ENCODE measurements at places on chromosomes 6 and 20.

- DNase-seq, result no peak
These were observed 34.5 kb downstream of the SHLD1 start for GRCh38 chr20:5784735-5785134.

- no peak for DNase-seq
These were observed 30.6 kb upstream of the ULBP3 start for GRCh38 chr6:150099546-150099945.

DNA sequence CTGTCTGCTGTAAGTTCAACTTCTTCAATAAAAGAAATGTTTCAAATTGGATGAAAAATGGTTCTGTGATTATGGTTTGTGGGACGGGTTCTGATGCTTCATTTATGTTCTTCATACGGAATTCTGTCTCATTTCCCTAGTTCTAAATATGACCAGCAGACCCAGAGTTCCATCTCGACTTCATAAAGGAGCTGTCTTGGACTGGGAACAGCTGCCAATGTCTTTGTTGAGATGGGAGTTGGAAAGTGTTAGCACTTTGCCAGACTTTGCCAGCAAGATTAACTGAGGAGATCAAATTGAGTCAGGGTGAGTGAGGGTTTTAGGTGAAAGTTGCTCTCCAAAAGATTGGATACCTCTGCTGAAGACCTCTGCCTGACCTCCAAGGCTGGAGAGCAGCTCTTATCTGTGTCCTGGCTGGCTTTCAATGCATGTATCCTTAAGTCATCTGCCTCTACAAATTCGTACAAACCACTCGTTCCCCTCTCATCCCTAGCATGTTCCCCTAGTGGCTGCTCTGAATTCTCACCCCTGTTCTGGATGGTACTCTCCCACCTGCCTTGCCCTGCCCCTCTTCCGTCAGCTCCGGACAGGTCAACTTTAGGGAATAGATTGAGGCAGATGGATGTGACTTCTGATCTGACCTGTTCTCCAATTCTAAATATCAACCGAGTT is at the start of gene EFCAB8:
Gene EFCAB8 (plus strand): TSS at position 223 of the 672 bp plus-strand sequence. CDS start 4,870 bp downstream, outside the sequence.
- no peak for DNase-seq

GRCh38 chr6:152636021-152636608 is 1.0 kb downstream of the SYNE1 start:
- no peak for DNase-seq

DNA sequence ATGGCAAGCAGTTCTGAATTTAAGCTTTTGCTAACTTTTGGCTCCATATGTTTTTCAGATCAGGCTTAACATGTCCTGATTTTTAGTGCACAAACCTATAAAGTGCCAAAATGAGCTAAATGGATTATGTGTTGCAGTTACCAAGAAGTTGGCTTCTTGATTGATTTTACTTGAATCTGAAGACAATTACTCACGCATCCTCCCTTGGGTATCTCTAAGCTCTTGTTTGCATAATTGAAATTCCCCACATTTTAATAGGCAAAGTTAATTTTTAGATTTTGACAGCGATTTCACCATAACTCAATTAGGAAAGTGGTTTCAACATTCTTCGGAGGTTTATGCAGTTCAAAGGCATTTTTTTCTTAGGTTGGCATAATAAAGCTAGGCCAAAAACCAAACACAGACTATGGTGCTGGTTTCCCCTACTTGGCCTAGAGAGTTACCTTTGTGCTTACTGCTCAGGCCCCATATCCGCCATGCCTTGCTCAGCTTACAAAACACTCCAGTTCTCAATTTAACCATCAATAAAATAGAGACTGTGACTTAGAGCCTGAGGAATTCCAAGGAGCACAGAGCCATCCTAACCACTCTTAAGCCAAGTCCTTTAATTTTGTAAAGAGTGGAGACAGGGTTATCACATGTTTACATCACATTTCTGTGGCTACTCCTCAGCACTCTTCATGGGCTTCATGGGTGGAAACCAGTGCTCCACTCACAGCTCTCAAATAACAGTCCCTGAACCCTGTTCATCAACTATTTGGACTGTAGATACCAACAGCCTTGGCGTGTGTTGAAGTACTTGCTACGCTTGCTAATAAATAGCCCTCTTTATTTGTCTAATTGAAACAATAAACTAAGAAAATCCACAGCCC is 32.1 kb downstream of the LAMA4 start:
- DNase-seq, result no peak

DNA sequence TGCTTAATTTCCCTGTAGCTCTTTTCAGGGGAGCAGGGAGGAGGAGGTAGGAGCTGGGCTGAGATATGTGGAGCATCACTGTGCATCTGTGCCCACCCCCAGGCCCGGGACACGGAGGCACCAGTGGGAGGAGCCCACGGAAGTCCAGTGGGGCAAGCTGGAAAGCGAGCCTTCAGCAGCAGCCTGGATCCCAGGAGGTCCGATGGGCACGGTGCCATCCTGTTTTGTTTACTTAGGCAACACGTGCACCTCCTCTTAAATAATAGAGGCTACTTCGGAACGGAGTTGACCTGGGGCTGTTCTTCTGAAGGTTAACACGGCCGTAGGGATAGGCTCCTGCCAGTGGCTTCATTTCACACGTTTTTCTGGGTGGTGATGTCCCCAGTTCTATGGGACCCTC is 51.6 kb downstream of the CDH4 start:
- DNase-seq, result no peak

GRCh38 chr6:113870917-113871316 is 13.8 kb downstream of the MARCKS start:
- no peak for DNase-seq

DNA sequence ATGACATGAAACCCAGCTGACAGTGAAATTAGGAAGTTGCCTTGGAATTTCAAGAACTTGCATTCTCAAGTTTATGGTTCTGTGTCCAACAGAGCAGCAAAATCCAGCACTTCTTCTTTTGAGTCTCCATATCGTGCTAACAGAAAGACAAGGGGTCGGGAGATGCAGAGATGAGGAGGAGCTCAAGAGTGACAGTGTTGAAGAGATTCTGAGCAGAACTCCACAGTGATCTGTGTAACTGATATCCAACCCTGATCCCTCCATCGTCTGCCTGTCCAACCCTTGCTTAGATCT is 21.2 kb upstream of the BTN1A1 start:
- DNase-seq, result no peak

DNA sequence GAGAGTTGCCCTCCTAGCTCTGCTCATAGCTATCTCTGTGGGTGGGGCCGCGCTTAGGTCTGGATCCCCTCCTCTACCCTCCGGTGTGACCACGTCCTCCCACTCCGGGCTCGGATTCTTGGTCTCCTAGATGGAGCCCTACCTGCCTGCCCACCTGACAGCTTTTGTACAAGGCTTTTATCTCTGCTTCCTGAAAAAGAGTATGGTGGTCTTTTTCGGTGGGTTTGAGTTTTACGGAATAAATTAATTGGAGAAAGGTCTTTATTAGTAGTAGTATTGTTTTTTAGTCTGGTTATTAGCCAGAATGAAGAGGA is 773 bp downstream of the SMAP1 start:
- DNase-seq, result no peak

GRCh38 chr6:18530201-18530600 is 143.1 kb downstream of the RNF144B start:
- no peak for DNase-seq

- DNase-seq, result no peak
These were observed 24.6 kb downstream of the USP45 start for GRCh38 chr6:99490608-99491007.

DNA sequence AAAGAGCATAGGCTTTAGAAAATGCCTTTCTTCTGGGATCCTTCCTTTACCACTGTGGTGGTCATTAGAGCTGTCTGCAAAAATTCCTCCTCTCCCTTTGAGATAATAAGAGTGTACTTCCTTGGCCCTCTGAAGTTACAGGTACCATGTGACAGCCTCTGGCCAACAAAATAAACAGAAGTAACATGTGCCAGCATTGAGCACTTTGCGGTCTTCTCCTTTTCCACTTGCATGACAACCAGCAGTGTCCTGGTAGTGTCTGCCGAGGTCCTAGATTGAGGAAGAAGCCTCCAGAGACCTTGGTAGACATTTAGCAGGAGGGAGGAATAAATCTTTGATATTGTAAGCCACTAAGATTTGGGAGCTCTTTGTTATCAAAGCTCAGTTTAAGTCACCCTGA is 87.5 kb upstream of the ARID1B start:
- DNase-seq, result no peak

DNA sequence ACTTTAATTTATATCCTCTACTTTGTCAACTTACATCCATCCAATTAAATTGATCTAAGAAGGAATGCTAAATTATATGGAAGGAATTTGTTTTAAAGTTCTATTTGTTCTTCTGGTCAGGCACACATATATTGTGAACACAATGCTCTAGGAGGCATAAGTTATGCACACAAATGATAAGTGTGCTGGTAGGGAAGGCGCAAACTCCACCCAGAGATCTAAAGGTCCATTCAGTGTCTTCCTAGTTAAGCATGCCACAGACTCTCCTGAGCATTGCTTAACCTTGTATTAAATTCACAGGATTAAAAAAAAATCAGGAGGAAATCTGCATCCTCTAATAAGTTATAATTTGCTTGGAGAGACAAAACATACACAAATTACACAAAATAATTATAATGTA is 127.3 kb downstream of the RALGAPA2 start:
- DNase-seq, result no peak

GRCh38 chr20:48661575-48662455 is 166.0 kb downstream of the PREX1 start:
- no peak for DNase-seq

GRCh38 chr6:16741112-16742016 is 19.9 kb downstream of the ATXN1 start:
- DNase-seq, result no peak

DNA sequence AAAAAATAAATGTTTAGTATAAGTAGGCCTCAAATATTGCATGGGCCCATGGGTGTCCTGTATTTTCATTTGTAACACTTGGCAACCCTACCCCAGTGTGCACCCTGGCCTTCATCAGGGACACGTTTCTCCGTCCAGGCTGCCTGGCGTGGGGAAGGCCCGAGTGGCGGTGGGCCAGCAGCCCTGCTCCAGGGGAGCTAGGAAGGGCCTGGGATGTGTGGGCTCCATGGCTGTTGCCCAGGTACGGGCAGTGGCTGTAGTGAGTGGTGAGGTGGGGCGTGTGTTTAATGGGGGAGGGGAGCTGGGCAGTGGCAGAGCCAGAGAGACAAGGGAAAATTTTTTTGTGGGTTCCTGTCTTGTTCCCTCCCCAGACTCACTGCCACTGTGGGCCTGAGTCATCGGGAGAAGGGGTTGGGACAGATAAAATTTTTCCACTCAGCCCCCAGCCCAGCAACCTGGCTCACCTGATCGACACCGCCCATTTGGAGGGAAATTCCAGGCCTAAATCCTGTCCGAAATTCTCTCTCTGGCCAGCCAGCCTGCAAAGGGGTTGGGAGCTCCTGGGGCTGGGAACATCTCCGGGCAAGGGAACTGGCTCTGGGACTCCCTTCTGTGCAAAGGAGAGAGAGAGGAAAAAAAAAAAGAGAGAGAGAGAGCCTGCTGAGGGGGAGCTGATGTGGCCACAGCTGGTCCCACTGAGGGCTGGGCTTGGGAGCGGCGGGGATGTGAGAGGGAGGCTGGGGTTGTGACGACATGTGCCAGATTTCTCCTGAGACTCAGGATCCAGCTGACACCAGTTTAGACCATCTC is 32.5 kb upstream of the VEGFA start:
- no peak for DNase-seq

GRCh38 chr20:19885939-19886660 is 128.0 kb downstream of the RIN2 start:
- DNase-seq, result no peak

GRCh38 chr6:96967957-96968871 is 43.7 kb downstream of the KLHL32 start:
- no peak for DNase-seq

DNA sequence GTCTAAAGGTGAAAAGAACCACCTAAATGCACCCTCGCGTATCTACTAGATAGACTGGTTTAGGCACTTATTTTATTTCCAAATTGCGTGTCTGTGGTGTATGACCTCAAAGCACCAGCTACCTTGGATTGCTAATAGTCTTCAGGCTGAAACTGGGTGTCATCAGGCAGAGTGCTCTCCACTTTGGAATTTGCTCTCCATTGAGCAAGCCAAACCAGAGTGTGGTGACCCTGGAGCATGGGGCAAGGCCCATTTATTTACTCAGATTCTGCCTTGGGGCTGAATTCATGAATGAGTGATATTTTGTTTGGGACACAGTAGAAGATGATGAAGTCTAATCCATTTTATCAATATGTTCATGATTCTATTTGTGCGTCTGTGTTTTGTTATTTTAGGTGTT is 812.8 kb upstream of the SLC35B3 start:
- no peak for DNase-seq

DNA sequence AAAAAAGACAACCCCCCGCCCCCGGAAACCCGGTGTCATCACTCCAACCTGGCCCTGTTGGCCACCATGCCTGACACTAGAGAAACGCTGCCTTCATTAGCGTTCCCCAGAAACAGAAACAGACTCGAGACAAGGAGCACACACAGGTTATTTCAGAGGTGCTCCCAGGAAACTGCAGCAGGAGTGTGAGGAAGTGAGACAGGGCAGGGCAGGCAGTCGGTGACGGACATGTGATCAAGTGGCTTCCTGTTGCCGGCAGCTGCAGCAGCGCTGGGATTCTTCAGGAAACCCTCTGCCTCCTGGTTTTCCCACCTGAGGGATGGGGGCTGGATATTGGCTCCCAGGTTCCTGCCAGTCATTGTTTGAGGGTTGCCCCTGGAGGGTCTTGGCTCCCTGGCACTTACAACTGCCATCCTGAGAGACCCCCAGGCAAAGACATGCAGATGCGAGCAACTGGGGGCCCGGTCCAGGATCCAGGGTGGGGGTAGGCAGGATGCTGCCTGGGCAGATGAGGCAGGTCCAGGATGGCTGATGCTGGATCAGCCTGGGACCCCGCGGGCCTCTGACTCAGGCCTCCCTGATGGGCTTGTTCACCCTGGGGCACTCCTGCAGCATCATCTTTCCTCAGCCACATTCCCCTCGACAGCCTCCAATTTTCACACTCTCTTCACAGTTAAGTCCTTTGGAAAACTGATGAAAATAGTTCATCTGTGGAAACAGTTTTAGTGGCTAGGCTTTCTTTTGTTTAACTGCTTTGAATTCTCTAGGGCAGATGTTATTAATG is 150.7 kb upstream of the SYNDIG1 start:
- no peak for DNase-seq

- no peak for DNase-seq
These were observed 38.8 kb upstream of the FOXA2 start for GRCh38 chr20:22623211-22623610.

DNA sequence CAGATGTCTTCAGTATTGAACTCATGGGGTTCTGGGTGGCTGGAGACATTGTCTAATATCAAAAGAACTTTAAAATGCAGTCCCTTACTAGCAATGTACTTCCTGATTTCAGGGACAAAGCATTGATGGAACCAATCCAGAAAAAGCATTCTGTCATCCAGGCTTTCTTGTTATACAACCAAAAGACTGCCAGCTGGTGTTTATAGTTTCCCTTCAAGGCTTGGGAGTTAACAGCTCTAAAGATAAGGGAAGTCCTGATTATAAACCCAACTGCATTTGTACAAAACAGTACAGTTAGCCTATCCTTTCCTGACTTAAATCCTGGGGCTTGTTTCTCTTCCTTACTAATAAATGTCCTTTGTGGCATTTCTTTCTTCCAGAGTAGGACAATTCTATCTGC is 160.0 kb downstream of the COL21A1 start:
- no peak for DNase-seq

GRCh38 chr20:41050361-41051008 is 21.9 kb downstream of the TOP1 start:
- no peak for DNase-seq

- peak; percentile 60 for DNase-seq
These were observed 766 bp downstream of the SLC16A10 start for GRCh38 chr6:111087871-111088667.

Measured in activated CD4-positive, alpha-beta T cell treated with anti-CD3 and anti-CD28 coated beads, Interleukin-2, amount 50 U/mL, for 48 hours (primary cell).